ENCODE measurements at places on chromosomes 3 and 15.

DNA sequence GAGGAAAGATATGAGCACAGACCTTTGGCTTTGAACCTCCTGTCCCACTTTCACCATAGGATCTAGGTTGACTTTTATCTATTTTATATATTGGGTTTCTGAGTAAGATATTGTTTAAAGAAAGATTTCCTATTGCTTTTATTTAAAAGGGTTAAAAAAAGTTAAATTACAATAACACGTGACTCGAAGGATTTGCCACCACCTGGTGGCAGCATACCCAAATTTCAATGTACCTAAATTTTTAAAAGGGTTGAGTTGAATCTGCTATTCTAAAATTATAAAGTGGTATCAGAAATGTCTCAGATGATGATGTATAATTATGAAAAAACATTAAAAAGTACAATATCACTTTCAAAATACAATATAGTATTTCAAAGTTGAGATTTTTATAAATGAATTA is 368.4 kb downstream of the MECOM start:
- DNase-seq = no peak

DNA sequence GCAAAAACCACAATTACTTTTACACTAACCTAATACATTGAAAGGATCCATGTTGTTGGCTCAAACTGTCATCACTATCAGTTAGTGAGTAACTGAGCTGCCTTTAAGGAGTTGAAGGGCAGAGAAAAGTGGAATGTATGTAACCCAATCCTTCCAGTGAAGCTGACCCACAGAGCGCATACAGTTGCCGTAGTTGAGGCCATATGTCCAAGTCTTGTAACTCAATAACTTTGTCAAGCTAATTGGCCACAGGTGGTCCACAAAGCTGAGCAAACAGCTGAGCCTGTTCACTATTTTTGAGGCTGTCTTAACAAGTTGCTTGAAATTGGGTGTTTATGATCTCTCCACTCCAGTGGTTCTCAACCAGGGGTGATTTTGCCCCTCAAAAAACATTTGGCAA is 169.0 kb upstream of the SLC24A5 start:
- no peak for DNase-seq

- no peak for DNase-seq
Measured at GRCh38 chr3:124299831-124300230, 307.9 kb upstream of the ROPN1 start.

GRCh38 chr15:64883100-64883581 is 28.6 kb upstream of the ANKDD1A start:
- DNase-seq = no peak

DNA sequence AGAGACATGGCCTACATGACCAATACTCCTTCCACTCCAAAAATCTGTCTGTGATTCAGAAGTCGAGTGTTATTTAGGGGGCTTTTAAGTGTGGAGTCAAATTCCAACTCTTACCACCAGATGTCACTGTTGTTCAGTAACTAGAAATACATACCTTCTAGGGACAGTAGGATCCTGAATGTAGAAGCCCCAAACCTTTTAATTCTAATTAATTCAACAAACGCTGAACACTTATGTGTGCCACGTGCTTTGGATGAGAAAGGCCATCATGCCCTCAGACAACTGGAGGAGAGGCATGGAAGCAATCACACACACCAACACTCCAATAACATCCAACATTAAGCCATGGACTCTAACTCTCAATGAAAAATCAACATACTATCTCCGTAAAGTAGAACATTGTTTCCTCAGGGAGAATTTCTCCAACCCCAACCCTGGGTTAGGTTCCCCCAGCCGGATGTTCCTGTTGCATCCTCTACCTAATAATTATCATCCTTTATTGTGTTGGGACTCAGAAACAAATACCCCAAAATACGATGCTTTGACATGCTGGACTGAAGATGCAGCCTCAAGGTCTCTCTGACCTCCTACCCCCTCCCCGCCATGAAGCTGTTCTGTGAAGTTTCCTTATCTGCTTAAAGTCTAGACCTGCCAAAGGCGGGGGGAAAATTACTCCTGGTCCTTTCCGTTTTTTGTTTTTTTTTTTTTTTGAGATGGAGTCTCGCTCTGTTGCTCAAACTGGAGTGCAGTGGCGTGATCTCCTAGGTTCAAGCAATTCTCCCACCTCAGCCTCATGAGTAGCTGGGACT is 8.0 kb upstream of the CCDC13 start:
- no peak for DNase-seq

DNA sequence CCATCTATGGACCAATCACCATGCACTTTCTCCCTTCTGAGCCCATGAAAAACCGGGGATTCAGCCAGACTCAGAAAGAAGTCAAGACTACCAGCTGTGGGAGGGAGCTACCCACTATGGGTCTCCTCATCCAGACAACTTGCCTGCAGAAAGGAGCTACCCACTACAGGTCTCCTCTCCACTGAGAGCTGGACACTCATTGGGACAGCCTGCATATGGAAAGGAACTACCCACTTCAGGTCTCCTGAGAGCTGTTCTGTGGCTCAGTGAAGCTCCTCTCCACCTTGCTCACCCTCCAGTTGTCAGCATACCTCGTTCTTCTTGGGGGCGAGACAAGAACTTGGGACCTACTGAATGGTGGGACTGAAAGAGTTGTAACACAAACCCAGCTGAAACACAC is 22.3 kb upstream of the ZBED2 start:
- DNase-seq = no peak

DNA sequence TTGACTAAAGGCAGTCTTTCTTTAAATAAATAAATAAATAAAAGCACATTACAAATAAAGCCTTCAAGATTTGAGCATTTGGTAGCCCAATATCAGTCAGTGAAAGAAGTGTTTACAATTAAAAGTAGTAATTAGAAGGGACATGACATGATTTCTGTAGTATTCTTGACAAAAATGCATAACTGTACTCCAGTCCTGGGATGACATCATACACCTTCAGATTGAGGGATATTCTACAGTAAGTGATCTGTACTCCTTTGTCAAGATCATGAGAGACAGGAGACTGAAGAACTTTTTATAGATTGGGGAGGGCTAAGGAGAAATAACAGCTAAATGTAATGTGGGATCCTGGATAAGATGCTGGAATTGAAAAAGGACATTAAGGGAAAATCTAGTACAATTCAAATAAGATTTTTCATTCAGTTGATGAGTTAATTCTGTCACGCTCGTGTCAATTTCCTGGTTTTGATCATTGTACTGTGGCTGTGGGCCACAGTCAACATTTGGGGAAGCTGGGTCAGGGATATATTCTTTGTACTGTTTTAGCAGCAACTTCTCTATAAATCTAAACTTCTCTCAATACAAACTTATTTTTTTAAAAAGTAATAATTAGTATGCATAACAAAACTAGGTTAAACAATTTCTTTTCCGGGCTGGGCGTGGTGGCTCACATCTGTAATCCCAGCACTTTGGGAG is 314.8 kb downstream of the PTPRG start:
- no peak for DNase-seq

- DNase-seq = no peak
Measured at GRCh38 chr3:60772584-60772983, 478.7 kb downstream of the FHIT start.

DNA sequence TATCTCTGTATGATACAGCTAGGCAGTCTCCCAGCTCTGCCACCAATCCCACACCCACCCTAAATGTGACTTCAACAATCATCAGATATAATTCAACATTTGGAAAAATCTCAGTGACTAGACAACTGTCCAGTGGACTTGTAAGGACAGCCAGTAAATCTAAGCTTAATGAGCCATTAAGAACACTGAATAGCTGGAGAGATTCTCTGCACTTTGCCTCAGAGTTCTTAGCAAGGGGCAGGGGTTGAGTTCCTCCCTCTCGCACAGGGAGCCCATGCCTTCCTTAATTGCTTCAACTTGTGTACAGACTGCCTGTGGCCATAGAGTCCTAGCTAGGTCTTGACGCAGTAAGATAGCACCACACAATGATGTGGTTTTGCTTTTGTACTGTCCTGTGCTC is 15.6 kb downstream of the MEX3B start:
- DNase-seq = no peak

DNA sequence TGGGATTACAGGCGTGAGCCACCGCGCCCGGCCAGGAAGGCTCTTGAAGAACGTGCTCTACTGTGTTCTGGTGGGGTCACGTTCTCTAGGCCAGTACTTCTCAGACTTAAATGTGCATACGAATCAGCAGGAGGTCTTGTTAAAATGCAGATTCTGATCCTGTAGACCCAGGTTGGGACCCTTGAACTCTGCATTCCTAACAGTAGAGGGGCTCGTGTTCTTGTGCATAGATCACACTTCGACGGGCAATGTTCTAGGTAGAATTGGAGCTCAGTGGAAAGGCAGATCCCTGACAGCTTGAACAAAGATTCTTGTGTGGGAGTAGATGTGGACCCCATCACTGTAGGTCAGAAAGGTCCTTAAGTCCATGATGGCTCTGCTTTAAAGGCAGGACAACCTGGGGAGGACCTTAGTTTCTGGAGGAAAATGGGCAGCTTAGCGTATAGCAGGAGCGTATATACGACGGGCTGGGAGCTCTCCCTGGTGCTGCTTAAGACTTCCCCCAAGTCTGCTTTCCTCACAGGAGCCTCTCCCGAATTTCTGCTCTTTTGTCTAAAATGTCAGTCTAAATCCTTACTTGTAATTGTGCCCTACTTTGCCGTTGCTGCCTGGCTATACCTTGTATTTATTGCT is 16.9 kb upstream of the FAM81A start:
- DNase-seq = no peak

GRCh38 chr15:54159012-54159411 is 180.8 kb downstream of the UNC13C start:
- no peak for DNase-seq

DNA sequence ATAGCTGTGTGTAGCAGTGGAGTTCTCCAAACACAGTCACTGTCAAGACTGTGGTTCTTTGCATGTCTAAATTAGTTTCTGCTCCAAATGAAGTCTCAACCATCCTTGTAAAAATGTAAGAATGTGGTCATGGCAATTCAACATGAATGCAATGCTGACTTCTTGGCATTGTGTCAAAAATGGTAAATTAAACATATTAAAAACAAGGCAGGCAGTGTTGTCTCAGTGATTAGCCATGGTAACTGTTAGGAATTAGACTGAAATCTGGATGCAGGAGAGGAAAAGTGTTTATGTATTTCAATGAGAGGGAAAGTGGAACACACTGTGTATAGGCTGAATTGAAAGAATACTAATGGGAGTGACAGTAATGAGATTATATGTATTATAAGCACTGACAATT is 597.2 kb downstream of the EDEM1 start:
- no peak for DNase-seq

DNA sequence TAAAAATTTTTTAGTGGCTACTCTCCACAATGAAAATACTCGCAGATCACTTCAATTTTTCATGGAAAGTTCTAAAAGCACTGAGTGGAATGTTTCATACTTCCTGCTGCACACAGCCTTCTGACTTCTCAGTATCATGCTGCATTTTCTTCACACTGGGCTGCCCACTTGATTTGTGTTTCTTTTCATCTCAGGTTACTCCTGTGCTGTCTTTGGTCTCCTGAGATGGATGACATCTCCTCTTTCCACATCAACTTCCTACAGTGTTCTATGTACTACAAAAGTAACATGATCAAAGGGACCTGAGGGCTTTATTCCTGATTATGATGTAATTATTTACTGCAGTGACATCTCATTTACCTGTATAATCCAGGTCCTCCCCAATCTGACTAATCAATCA is 927.7 kb downstream of the ROBO2 start:
- DNase-seq = no peak

GRCh38 chr3:150215616-150216015 is 192.5 kb upstream of the TSC22D2 start:
- DNase-seq = no peak

- no peak for DNase-seq
Measured at GRCh38 chr15:85834651-85835050, 39.9 kb upstream of the KLHL25 start.

DNA sequence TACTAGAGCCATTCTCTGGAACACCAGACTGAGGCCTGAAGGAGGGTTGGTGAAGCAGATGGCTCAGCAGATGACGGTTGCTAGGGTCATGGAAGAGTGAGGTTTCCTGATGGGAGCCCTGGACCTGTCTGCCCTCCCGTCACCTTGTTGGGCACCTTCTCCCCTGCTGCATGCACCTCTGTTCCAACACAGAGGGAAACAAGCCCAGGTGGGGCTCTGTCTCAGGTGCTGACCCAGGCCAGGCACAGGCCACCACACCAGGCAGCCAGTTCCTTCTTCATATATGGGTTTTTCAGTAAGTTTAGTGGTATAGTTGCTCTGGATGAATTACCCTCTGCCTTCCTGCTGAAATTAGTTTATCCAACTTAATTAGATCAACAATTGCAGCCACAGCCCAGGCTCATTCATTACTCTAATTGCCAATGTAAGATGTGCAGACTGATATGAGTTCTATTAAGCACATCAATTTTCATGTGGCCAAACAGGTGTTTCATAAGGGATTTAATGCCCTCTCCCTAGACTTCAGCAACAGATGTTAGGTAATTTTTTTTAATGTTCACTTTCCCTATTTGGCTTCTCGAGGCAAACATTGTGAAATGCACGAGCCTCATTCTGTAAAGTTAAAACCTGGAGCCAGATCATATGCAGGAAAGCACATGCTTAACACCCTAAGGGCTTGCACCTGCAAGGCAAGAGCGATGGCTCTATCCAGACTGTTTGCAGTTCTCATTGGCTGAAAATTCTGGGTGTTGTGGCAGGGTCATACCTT is 174.8 kb downstream of the CHDH start:
- DNase-seq = no peak

DNA sequence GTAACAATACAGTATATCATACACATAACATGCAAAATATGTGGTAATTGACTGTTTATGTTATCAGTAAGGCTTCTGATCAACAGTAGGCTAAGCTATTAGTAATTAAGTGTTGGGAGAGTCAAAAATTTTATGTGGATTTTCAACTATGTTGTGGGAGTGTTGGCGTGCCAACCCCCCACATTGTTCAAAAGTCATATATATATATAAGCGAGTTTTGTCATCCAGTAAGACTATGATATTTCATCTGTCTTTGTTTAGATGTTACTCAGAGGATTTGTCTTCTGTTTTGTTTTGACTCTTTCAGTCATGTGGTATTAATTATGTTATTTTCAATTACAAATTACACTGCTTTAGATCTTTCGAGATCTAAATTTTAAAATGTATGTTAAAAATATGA is 51.0 kb upstream of the RAP2B start:
- no peak for DNase-seq

DNA sequence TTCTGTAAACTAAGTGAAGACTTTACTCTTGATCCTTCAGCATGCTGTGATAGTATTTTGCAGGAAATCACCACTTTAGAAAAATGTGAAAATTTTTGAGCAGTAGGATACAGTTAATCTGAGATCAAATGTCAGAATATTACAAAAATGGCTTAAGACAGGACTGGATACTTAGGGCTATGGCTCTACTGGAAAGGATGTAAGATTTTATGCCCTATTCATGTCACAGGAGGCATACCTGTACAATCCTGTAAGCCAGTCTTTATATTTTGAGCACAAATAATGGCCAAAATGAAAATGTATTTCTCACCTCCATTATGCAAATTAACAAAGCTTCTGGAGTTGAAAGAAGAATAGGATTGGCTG is 8.6 kb upstream of the TGFBR2 start:
- no peak for DNase-seq

GRCh38 chr3:135809021-135809634 is 156.4 kb upstream of the PPP2R3A start:
- DNase-seq = no peak
